ENCODE measurements at places on chromosomes 5 and 9.

DNA sequence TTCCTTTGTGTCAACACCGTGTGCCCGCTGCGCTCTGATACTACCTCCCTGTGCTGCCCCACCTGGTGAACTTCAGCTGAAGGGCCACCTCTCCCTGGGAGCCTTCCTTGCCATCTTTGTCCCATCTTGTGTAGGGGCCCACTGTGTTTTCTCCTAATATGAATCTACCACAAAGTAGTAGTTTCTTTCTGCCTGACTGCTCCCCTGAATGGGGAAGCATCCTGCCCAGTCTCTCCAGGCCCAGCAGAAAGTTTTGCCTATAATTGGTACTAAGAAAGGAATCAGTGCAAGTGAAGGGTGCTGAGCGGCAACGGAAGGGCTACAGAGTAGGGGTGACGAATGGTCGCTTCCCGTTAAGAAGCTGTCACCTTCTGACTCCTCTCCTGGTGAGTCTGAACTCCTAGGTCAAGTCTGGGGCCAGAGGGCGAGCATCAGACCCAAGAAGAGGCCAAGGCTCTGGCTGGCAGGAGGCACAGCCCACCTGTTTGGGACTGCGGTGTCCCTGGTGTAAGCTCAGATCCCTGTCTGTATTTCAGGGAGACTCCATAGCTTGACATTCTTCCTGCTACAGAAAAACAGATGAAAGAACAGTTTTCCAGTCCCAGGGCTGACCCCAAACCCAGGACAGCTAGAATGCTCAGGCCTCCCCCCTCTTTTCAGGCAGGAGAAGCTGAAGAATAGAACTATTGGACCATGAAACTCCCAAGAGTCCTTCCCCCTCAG is 24.1 kb downstream of the WWC1 start:
- DNase-seq: no peak

GRCh38 chr5:157965989-157966388 is 107.0 kb upstream of the CLINT1 start:
- no peak for DNase-seq

- DNase-seq: no peak
Observed at GRCh38 chr5:61334868-61335615, 3.0 kb downstream of the ZSWIM6 start.

DNA sequence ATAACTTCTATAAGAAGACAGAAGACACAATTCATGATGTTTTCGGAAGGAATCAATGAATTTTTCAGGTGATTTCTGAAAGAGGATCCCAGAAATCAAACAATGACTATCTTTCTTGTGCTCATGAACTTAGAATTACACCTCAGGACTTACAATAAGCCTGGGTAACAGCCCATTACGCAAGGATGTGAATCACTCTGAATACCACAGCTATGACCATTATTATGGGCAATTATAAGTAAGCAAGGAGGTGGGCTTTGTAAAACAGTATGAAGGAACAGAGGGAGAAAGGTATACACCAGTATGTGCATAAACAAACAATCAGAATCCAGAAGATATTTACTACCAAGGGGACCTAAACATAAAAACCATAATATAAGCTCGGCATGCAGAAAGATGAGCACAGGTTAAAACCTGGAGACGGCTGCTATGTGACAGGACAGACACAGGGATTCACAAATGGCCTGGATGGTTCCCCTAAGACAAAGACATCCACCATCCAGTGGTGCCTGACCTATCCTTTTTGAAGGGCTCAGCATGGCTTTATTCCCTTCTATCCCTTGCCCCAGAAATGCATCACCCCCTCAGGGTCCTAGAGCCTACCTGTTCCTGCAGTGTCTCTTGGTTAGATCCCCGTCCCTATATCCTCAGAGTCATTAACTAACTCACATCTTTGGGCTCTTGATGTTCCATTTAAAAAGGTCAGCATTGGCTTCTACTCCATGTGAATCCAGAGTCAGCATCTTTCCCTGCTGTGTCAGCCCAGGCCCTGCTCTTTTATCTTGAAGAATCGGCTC is 21.8 kb upstream of the PPP2CA start:
- no peak for DNase-seq

DNA sequence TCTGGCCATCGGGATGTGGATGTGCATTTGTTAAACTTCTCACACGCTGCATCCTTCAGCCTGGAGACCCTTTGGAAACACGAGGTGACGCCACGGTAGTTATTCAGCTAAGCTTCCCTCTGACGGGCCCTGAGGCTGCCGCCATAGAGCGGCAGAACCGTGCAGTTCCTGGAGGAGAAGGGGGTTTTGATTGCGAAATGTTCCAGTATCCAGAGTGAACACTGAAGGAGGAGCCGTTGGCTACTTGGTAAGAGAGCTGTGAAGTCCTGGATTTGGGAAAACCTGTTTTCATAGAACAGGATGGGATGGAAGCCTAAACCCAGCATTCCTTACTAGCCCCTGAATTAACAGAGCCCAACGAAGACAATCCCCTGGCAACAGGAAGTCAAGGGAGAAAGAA is 23.0 kb upstream of the EXOC3 start:
- DNase-seq: no peak

DNA sequence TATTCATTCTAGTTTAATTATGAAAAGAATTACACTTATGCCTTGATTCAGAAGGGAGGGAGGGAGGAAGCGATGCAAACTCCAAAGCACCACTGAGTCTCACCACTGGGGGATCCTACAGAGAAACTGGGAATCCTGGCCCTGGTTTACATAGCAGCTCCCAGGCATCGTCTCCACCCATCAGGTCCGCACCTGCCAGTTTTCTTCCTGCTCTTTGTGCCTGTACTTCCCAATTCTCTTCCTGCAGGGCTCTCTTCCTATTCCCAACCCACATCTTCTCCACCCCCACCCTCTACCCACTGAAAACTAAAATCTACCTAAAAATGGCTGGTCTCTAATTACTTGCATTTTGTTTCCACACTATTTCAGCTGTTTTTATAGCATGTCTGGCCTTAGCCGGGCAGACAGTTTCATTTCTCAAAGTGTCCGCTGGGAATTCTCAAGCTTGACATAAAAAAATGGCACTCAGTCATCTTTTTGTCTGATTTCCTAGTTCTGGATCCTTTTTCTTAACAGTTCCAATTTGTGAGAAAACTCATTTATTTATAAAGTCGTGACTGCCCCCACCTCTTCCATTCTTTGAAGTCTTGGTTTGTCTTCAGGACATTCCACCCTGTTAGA is 1.6 kb upstream of the TNIP1 start:
- DNase-seq: no peak

DNA sequence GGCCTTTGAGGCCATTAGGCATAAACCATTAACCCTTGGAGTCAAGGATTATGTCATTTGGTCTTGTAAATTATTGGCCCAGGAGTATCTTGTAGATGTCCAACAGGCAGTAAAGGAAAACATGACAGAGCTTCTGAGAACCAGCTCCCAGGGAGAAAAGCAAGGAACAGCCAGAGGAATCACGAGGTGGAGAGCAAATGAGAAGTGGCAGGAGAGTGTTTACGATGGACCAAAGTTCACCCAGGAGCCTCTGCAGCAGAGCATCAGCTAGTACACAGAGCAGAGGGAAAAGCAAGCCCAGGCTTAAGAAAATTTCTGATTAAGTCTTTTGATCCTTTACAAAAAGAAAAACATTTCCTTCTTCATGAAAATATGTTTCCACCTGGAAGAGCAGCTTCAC is 206.2 kb downstream of the NDUFS4 start:
- no peak for DNase-seq

Measured in NCI-H524 treated with DMSO at 0.1 percent for 48 hours (cell line).